ENCODE measurements at places on chromosomes 5 and 9.
A peak's percentile ranks its signal among the peaks of the same experiment; 100 is the strongest.

GRCh38 chr5:66904189-66904588, 292.4 kb downstream of the CD180 start:
- no peak for DNase-seq

DNA sequence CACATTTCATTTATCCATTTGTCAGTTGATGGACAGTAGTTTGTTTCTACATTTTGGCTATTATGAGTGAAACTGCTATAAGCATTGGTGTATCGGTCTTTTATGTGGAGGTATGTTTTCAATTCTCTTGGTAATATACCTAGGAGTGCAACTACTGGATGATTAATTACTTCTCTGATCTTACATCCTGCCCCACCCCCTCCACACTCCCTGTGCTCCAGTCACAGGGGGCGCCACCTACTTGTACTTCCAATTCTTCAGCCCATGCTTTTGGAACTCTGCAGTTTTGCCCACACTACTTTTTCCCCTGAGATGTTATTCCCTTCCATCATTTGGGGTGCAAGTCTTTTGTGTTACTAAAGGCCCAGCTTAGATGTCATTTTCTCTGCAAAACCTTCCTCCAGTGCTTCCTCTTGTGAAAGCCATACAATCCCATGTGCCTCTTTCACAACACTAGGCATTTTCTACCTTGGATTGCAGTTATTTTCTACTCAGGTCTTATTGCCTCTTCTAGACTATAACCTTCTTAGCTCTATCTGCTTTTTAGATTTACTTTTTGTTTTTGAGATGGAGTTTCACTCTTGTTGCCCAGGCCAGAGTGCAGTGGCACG, 42.1 kb downstream of the SEC61B start:
- peak; percentile 50 for DNase-seq

DNA sequence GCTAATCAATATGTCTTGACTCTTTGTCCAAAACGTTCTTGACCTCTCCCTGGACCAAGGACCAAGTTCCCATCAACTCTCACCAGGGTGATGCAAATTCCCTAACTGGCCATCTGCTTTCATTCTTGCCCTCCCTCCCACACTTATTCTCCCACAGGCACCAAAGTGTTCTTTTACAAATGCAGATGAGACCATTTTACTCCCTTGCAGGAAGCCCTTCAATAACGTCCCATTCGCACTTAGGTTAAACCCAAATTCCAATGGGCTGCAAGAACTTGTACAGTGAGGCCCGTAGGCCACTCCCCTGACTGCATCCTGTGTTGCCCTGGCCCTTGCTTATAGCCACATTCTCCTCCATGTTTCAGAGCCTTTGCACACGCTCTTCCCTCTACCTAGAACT, 7.3 kb downstream of the ARAP3 start:
- peak; percentile 61 for DNase-seq

DNA sequence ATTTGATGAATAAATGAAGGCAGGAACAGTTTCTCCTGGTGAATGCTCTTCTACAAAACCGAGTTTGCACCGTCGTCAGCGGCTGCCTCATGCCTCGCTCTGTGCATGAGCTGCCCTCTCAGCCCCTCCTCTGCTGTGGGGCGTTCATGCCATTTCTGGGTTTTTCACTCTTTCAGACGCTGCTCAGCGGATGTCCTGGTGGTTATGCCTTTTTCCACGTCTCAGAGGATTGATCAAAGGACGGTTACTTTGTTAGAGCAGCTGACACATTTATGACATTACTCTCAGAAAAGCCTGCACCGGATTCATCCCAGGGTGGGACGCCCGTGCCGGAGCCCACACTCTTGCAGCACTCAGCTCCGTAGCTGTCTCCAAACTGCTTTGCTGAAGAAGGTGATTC, 195.9 kb upstream of the PPP1R26 start:
- DNase-seq, result no peak
